ENCODE measurements at places on chromosomes 7 and 10.

DNA sequence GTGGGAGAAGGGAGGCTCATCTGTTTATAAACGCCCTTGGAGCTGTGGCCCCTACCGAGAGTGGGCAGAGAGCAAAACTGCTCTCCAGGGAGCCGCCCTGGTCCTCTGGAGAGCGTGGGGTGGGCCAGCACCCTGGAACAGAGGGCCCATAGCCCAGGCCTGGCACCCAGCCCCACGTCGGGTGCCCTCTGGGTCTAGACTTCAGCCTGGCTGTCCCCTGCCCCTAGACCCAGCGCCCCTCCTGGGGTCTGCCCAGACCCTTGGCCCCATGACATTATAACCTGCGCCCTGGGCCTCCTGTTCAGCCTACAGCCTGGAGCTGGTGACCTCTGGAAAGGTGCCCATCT is 24.7 kb downstream of the GET4 start:
- DNase-seq, result no peak

DNA sequence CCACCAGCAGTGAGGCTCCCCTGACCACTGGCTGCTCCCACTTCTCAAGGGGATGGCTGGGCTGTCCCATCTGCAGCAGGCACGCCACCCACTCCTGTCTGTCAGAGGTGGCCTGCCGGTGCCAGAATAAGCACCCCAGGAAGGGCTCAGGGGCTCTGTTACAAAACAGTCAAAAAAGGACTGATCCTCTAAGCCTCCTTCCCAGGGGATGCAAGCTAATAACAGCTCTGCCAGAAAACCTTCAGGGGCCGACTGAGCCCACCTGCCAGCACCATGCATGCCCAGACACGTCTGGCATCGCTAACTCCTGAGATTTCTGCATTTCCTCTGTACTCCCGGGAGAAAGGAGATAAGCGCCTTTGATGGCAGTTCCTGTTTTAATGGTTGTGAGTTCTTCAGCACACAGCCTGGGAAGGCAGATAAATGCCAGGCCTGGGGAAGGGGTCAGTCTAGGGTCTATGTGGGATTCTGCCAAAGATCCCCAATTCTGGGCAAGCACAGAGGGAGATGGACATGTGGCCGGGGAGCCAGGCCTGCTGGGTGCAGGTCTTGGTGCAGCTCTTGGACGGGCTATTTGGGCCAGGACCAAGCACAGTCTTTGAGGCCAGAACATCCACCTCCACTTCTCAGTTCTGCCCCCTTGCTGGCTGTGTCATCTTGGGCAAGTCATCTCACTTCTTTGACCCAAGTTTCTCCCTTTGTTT is 128.4 kb downstream of the ARHGAP22 start:
- DNase-seq, result no peak

GRCh38 chr10:79069325-79070080 is 737 bp downstream of the ZMIZ1 start:
- no peak for DNase-seq

DNA sequence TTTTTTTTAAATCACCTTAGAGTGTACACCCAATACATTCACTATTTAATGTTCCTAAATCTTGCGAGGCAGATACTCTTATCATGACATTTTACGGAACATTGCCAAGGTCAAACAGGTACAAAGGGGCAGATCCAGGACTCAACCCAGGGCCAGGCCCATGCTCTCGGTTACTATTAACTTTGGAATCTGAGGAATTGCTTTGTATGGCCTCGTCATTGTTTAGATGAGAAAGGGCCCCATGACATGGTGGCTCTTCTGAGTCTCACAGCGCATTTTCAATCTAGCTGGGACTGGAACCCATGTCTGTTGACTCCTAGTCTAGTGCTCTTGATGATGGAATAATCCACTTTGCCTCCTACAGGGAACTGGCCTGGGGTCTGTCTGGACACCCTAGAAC is 59.1 kb downstream of the GATA3 start:
- no peak for DNase-seq

DNA sequence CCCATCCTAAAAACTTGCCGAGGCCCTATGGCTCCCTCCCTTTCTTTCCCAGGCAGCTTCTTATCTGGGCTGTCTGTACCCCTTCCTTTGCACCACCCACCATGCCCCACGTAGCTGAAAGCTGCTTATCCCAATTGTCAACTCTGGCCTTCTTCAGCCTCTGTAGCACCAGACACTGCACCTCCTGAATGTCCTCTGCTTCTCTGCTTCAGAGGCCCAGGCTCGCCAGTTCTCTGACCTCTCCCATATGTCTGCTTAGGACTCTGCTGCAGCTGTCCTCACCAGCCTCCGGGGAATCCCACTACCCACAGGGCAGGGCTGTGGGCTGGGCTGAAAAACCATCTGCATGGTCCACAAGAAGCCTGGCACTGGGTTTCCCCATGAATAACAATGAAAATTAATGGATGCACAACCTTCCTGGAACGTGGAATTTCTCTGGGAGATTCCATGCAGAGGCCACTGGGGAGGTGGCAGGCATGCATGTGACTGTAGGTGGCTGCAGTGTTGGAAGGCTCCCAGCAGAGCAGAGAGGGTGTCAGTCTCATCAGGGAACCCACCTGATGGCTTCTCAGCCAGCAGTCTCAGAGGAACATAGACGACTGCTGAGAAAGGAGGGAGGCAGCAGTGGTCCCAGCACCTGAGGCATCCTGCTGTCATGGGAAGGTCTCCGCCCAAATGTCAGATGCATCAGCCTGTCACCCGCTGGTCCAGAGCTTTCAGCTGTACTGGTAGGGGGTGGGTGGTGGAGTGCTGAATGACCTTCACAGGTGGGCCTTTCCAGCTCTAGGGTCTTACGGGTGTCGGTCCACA is 16.8 kb upstream of the SH2D4B start:
- DNase-seq, result no peak

DNA sequence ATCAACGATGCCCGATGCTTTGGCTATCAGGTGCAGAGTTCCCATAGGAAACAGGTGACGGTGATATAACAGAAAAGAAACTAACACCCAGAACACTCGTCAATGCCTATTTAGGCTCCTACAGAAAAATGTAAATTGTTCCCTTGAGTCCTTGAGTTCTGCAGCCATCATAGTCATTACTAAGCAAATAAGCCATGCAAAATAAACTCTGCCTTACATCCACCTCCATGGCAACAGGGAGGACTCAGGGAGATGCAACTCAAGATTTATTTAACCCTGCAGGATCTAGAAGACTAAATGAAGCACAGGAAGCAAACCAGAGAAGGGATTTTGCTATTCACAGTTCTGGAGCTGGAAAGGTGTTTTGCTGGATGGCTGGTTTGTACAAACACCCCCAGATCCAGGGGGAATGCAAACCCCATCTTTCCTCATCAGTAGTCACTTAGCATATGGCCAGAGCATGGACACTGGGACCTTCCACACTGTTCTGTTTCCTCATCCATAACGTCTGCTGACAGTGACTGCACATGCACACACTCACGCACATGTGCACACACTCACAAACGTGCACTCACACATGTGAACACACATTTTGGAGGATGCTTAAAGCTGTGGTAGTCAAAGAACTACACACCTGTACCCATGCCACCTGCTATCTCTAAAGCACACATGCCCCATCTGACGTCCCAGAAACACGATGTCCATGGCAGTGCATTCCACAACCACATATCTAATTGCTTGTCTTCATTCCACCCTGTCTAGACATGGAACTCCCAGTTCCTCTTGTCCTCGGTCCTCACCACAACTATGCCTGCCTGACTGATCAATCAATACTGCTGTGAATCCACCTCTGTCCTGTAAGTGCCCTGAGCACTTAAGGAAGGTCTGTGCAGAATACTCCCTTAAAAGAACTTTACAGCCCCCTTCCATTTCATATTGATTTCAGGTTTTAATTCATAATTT is 178.2 kb downstream of the COBL start:
- DNase-seq, result no peak

- DNase-seq, result no peak
Observed at GRCh38 chr7:53504914-53505313, 469.5 kb downstream of the POM121L12 start.

- no peak for DNase-seq
Observed at GRCh38 chr7:80707318-80707717, 68.9 kb downstream of the CD36 start.

DNA sequence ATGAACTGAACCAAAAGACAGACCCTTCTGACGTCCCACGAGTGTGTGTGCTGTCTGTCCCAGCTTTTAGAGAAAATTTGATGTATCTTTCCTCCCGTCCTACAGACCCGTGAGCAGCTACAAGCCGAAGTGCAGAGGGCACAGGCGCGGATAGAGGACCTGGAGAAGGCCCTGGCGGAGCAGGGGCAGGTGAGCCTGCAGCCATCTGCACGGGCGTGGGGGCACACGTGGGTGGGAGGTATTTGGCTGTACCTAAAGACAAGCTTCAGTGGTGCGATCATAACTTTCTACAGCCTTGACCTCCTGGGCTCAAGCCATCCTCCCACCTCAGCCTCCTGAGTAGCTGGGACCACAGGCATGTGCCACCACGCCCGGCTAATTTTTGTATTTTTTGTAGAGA is 41.7 kb upstream of the DPYSL4 start:
- no peak for DNase-seq

GRCh38 chr10:74047304-74047703 is 49.4 kb downstream of the VCL start:
- no peak for DNase-seq

GRCh38 chr10:96578022-96578421 is 8.8 kb downstream of the TM9SF3 start:
- no peak for DNase-seq

DNA sequence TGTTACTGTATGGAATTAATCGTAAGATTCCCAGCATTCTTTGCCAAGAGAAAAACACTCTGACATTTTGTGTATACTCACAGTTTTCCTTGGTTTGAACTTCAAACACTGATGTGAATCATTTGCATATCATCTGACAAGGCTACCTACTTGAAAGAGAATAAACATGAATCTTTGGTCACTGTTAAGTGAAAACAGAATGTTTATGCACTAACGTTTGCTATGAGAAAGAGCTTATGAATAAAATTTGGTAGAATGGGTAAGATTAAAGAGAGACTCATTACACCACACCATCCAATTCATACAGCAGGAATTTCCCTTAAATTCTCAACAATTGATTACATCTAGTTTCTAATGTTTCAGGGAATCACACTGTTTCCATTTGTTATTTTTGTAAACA is 46.6 kb downstream of the MACC1 start:
- no peak for DNase-seq

DNA sequence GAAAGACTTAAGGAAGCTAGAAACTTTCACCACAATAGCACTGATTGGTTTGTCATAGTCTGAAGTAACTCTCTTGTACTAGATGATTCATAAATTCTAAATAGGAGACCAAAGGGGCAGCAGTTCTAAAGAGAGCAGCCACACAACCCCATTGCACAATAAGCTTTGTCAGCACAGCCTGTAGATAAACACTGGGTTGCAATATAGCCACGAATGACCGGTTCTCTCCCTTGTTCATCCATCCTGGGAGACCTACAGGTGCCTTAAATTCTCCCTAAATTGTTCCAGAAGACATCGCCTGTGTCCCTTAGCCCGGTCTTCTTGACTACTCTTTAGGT is 167.0 kb downstream of the SNX13 start:
- DNase-seq, result no peak

DNA sequence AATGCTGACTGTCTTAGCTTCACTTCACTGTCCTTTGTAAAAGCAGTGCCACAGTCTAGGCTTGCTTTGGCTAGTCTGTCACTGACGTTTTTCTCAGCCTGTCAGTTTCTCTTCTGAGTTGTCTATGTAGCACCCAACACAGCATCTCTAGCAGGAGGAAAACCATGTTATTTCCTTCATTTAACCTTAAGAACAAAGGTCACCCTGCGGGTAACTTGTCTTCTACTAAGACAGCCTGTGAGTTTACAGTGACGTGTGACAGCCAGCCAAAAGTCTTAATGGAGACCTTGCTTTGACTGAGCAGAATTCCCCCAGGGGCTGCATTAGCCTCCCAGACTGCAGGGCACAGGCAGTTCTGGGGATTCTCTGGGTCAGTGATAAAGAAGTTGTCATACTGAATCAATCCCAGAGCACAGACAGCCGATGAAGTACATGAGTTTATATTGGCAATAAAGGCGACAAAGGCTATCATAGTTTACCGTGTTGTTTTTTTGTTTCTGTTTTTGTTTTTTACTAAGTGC is 296.0 kb upstream of the KIAA1217 start:
- no peak for DNase-seq

DNA sequence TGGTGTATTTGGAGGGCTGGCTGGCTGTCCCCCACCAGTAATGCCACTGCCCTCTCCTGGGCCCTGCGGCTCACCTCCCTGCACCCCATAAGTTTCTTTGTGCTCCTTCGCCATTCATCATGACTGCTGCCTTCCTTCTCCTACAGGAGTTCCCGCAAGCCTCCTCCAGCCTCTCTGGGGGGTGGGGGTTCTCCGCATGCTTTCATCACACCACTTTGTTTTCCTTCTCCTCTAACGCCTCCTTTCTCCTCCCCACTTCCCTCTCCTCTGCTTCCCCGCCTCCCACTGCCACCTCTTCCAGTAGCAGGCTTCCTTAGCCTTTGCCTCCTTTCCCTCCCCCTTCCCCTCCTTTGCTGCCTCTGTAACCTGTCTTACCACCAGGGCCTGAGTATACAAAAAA is 58.1 kb downstream of the PAX2 start:
- DNase-seq, result no peak

GRCh38 chr7:3787717-3788264 is 486.7 kb downstream of the SDK1 start:
- no peak for DNase-seq

DNA sequence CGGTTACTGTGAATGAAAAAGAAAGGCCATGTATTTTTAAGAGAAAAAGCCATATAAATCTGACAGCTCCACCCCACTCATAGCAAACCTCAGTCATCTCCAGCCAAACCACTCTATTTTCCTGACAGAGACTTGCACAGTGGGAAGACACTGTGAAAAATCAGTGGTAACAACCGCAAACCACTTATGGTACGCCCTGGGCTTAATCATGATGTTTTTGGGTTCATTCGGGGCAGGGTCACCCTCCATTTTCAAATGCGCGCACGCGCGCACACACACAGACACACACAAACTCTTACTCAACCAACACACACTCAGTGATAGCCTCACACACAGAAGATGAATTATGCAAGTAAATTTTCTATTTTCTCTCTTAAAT is 82.1 kb upstream of the HPS1 start:
- DNase-seq, result no peak

- DNase-seq, result no peak
Observed at GRCh38 chr7:31190906-31191305, 138.8 kb downstream of the ADCYAP1R1 start.

- no peak for DNase-seq
Observed at GRCh38 chr10:116829711-116830110, 19.6 kb upstream of the ENO4 start.

DNA sequence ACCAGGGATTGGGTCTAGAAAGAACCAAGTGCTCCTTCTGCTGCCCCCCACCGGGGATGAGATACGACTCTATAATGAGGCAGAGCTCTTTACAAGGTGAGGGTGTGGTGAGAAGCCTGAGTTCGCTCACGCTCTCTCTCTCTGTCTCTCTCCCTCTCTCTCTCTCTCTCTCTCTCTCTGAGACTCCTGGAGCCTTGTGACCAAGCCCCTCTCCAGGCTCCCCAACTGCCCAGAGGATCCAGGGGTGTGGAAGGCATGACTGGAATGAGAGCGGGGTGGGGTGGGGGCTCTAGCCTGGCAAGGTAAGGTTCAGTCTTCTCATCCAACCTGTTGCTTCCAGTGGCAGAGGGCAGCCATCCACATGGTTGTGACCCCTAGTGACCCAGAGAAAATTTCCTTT is 3.1 kb upstream of the PTF1A start:
- no peak for DNase-seq

- no peak for DNase-seq
Observed at GRCh38 chr7:110835218-110835617, 255.7 kb upstream of the LRRN3 start.

GRCh38 chr7:105765846-105766245 is 110.6 kb downstream of the ATXN7L1 start:
- DNase-seq, result no peak

Data from stimulated activated CD8-positive, alpha-beta memory T cell treated with anti-CD3 and anti-CD28 coated beads, Interleukin-15, amount 100 ng/mL, for 24 hours (primary cell).